ENCODE measurements at places on chromosomes 16 and 17.

DNA sequence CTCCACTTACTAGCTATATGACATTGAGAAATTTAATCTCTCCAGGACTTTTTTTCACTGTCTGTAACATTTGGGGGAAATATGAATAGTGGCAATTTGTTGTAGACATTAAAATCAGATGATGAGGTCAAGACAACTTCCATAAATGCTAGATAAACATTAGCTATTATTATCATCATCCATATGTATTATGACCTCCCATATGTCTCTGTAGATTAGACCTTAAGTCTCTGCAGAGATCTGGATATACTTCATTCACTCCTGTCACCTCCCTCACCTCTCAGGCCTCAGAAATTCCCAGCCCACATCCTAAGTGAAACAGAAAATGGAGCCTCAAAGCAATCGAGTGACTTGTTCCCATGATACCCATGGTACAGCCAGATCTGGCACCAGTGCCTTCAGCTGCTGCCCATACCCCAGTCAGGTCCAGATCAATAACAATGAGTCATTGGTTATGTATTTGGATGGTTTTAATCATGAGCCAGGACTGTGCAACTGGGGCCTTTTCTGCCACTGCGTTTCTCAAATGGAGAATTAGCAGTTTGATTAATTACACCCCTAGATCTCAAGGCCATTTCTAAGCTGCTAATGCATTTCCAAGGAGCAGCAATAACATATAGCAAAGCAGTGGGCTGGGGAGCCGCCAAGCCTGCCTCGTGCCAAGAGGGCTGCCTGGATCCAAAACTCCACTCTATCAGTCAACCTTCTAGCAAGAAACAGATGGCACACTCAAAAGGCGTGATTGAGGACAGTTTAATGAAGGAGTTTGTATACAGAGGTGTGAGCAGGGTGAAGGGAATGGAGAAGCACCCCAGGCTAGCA lies 2.6 kb upstream of the FDXR start:
- no peak for DNase-seq

GRCh38 chr16:27639561-27640276 lies 89.8 kb downstream of the KATNIP start:
- peak; percentile 35 for DNase-seq

DNA sequence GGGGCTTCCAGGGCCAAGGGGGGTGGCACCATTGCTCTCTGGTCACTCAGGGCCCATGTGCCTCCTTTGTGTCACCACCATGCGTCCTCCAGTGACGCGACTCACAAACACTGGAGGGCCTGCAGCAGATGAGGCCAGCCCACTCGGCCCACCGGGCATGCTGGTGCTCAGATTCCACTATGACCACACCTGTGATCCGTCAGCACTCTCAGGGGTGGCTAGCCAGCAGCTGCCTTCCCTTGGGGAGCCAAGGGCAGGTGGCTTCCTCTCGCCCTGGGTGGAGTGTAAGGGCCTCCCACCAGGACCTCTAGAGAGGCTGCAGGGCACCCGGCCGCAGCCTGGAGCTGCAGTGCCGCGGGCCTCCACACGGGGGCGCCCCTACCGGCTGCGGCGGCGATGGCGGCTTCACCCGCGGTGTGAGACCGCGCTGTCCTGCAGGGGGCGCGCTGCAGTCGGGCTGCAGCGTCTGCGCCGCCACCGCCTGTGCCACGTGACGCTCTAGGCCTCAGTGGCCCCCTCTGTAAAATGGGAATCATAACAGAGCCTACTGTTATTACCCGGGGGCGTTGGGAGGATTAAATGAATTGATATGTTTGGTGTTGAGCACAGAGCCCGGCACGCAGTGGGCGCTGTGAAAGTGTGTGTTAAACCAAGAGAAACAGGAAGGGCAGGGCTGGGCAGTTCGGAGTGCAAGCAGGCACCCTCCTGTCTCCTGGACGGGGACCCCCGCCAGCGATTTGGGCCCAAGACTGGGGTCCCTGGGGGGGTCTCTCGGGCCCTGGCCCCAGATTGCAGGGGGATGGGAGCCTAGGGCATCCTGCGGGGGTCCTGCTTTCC lies 192.4 kb upstream of the GSE1 start:
- peak; percentile 84 for DNase-seq

DNA sequence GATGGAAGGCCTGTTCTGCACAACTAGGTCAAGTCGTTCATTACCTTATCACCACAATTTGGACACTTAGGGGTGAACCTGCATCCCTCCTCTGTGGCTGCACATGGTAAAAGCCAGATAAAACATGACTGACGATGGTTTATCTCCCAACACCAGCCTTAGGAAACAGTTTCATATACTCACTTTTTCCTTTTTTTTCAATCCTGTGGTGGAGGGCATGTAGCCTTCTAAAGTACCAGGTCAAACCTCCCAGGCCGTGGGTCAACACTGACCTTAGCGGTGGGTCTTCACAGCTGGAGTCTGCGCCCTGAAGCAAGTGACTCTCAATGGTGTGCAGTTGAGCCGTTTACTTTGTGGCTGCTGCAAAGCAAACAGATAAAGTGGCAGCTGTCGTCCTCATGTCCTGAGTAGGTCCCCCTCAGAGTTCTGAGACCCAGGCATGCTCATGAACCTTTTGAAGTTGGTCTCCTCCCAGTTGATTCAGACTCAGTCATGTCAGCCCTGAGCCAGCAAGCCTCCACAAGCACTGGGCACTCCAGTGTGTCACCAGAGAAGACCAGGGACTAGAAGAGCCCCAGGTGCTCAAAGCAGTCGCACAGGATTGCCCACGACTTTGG lies 5.9 kb downstream of the FAHD1 start:
- DNase-seq = no peak

DNA sequence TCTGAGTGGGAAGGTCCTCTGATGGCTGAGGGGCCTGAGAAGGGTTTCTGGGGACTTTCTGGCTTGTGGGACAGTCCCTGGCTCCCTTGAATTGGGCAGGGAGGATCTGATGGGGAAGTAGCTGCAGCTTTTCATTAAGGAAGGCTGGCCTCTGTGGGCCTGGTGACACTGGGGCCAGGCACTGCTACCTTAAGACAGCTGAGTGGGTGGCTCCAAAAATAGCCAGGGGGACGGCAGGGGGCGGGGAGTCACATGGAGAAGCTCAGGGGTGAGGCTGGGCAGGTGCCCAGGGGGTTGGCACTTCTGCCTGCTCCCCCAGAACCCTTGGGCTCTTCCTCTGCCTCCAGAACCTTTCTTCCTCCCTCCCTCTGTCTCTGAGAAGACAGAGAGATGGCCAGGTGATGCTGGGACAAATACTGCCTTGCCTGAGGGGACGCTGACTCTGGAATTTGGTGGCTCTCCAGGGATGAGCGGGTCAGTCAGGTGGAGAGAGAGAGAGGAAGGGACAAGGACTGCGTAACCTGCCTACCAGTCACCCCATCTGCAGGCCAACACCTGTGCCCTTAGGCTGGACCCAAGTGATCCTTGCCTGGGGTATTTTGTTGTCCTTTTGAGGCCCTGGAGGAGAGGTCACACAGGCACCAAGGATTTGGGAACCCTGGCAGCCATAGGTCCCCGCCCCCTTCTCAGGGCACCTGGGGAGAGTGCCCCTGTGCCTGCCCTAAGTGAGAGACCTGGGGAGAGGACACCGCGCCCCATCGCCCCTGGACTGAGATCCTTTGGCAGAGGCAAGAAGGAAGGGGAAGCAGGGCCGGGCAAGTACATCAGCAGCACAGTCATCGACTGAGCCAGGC lies 1.7 kb upstream of the SGCA start:
- DNase-seq = no peak

DNA sequence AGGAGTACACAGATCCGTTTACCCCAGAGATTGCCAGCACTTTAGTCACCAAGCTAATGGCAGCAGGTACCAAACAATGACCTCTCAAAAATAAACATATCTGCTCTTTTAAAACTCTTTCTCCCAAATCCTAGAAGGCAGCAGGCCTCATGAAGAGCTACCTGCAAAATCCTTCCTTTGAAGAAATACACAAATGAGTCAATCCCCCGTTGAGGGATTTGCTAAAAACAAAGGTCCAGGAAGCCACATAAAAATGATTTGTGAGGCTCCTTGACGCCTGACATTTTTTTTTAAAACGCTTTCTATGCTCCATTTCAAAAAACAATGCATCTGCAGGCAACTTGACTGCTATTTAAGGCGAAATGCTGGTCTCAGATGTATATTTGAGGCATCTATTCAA lies 58.2 kb downstream of the NACA2 start:
- DNase-seq = no peak

GRCh38 chr17:31314782-31315100 lies 887 bp upstream of the EVI2B start:
- no peak for DNase-seq

GRCh38 chr17:79008666-79009387 lies 737 bp downstream of the CANT1 start:
- no peak for DNase-seq

DNA sequence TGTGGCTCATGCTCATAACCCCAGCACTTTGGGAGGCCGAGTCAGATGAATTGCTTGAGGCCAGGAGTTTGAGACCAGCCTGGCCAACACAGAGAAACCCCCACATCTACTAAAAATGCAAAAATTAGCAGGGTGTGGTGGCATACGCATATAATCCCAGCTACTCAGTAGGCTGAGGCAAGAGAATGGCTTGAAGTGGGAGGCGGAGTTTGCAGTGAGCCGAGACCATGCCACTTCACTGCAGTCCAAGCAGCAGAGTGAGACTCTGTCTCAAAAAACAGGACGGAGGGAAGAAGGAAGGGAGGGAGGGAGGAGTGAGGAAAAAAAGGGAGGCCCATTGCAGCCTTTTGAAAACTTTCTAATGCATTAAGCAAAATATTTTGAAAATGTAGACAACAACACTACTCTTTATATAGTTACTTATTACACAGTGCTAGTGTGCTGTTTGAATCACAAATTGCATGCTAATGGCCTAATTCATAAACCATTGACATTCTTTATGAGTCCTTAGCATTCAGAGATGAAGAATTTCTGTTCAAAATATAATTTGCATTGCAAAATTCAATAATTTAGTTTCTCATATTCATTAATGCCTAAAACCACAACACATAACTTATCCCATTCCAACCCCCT lies 59.4 kb downstream of the TMEM114 start:
- no peak for DNase-seq

DNA sequence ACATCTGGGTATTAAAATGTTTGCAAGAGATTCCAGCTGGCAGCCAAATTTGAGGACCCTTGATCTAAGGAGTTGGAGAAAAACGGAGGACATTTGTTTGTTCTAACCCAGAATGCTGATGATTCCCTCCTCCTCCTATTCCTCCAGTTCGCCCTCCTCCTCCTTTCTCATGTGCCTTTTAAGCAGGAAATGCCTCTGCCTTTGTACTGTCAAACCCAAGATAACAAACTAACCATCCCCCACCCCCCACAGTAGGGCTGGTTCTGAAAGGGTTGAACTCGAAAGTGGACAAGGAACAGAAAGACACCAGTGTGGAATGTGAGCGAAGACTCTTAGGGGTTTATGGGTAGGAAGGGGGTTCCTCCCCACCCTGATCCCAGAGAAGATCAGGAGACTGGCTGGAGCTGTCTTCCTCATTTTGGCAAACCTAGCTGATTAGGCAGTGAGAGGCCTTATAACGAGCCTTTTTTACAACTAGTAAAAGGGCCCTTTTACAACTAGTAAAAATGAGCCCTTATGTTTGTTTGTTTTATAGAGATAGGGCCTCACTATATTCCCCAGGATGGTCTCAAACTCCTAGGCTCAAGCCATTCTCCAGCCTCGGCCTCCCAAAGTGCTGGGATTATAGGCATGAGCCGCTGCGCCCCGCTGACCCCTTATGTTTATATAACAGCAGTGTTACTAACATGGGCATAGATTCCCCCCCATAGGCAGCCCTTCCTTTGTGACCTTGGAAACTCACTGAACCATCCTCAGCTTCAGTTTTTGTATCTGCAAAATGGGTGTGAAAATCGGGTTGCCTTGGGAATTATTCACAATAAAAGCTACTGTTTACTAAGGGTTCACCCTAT lies 975 bp downstream of the CHD9 start:
- peak; percentile 10 for DNase-seq

- DNase-seq = no peak
These were observed 25.1 kb upstream of the MMD start for GRCh38 chr17:55446581-55447205.

GRCh38 chr17:82064433-82065192 lies 991 bp downstream of the DUS1L start:
- no peak for DNase-seq
